Caco-2 (cell line): ENCODE measurements at places on chromosomes 16 and 17. TPM values are rescaled to one million over a fixed set of nuclear protein-coding genes. Genes with fewer than 3 reads are reported as not detected.

Gene GCGR
- total RNA-seq = 0.91 and 1.0 TPM in 2 replicates

Gene TLCD1
- 31.7 and 37.9 TPM in 2 replicates for total RNA-seq

GRCh38 chr16:84710686-84711085 is 10.9 kb downstream of the USP10 start:
- no peak for DNase-seq

GRCh38 chr17:7443499-7444485 is 1.1 kb upstream of the CHRNB1 start:
- no peak for DNase-seq
